Activated CD8-positive, alpha-beta memory T cell treated with anti-CD3 and anti-CD28 coated beads for 1 hour (primary cell): ENCODE measurements at places on chromosomes 4 and X.

GRCh38 chr4:16582526-16582925, 315.9 kb downstream of the LDB2 start:
- no peak for DNase-seq

GRCh38 chrX:34657726-34658070, 613 bp upstream of the TMEM47 start:
- DNase-seq: no peak

DNA sequence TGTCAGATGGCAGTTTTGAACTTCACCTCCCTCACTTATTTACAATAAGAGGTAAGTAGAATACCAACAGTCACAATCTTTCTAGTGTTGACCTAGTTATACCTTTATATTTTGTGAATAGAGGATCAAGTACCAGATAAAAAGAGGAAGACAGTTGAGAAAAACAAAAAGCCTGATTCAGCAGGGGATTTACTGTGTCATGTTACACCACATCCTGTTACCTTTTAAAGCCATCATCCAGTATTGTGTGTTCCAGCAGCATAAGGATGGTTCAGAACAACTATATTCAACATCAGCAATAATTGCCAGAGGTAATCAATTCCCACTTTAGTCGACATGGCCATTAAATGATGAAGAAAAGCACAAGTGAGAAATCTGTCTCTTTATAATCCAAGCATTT, 21.3 kb upstream of the CXCL6 start:
- DNase-seq: no peak

- no peak for DNase-seq
These were observed 41.0 kb upstream of the CDKN2AIP start for GRCh38 chr4:183403486-183403885.
